GM12864 (cell line): ENCODE measurements at places on chromosomes 7 and 10.

GRCh38 chr10:10552948-10553347 lies 464.7 kb upstream of the CELF2 start:
- no peak for DNase-seq

GRCh38 chr7:11768263-11768662 lies 63.7 kb downstream of the THSD7A start:
- no peak for DNase-seq

DNA sequence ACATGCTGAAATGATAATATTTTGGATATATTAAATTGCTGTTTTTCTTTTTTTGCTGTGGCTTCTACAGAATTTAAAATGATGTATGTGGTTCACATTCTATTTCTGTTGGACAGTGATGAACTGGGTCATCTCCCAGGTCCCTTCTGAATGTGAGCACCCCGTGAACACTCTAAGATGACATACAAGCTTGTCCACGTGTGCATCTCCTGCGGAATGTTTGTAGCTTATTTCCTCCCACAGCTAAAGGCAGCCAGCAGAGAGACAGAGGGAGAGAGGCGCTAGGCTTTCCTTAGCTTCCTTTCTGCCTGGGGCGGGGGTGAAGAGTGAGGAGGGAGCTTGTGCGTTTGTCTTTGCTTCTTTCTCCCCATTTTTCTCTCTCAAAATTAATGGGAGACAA lies 219.1 kb downstream of the EMX2 start:
- no peak for DNase-seq

- DNase-seq: no peak
Observed at GRCh38 chr7:114209968-114210367, 204.6 kb upstream of the FOXP2 start.

- DNase-seq: no peak
Observed at GRCh38 chr10:57014758-57015157, 653.7 kb upstream of the ZWINT start.

GRCh38 chr7:50151001-50151400 lies 58.0 kb upstream of the ZPBP start:
- no peak for DNase-seq

- no peak for DNase-seq
Observed at GRCh38 chr10:1633783-1634182, 103.5 kb downstream of the ADARB2 start.

DNA sequence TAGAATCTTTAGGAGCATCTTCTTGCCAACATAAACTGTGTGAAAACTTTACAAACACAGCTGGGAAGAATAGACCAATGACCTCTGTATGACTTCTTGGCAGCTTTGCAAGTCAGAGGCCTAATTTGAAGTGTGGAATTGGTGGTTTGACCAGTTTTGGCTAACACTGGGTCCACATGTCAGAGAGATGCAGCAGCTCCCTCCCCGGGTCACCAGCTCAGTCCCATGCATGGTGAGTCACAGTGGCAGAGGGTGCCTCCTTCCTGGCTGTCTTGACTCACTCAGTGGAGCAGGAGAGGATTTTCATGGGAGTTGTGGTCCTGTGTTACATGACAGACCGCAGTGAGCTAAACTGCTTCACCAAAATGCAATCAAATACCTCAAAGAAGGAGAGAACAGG lies 8.2 kb upstream of the STARD3NL start:
- DNase-seq: no peak
